ENCODE measurements at places on chromosomes 16 and 17.

DNA sequence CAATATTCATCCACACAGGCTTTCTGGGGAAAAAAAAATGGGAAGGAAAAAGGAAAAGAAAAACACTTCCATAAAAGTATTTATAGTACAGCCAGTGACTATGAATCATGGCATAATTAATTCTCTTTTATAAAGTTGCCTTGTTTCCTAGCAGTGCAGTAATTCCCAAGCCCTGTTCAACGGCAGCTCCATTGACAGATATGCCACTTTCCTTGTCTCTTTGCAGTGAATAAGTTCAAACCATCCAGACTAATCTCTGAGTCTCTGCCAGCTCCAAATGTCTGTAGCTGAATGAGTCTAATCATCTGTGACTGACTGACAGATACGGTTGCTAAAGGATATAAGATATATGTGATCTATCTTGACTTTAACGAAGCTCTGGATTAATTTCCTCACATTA lies 52.9 kb upstream of the KCNJ16 start:
- no peak for DNase-seq

DNA sequence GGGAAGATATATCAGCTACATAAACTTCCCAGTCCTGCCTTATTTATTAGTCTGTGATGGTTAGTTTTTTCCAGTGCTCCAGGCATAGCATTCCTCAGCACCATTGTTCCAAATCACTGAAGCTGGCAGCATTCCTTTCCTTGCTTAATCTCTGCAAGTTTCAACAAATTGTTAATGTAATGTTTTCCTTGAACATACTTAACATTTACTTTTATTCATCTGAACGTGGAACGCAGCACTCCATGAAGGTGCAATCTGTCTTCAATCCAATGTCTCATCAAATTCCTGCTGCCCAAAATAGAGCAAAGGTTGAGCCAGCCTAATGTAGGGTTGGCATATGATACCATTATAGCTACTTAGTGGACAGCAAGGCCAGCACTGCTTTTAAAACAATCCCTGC lies 441.1 kb upstream of the RBFOX1 start:
- no peak for DNase-seq

GRCh38 chr16:72705801-72706200 lies 342.1 kb downstream of the ZFHX3 start:
- DNase-seq, result no peak

- no peak for DNase-seq
Observed at GRCh38 chr17:81287152-81287551, 8.0 kb downstream of the SLC38A10 start.

DNA sequence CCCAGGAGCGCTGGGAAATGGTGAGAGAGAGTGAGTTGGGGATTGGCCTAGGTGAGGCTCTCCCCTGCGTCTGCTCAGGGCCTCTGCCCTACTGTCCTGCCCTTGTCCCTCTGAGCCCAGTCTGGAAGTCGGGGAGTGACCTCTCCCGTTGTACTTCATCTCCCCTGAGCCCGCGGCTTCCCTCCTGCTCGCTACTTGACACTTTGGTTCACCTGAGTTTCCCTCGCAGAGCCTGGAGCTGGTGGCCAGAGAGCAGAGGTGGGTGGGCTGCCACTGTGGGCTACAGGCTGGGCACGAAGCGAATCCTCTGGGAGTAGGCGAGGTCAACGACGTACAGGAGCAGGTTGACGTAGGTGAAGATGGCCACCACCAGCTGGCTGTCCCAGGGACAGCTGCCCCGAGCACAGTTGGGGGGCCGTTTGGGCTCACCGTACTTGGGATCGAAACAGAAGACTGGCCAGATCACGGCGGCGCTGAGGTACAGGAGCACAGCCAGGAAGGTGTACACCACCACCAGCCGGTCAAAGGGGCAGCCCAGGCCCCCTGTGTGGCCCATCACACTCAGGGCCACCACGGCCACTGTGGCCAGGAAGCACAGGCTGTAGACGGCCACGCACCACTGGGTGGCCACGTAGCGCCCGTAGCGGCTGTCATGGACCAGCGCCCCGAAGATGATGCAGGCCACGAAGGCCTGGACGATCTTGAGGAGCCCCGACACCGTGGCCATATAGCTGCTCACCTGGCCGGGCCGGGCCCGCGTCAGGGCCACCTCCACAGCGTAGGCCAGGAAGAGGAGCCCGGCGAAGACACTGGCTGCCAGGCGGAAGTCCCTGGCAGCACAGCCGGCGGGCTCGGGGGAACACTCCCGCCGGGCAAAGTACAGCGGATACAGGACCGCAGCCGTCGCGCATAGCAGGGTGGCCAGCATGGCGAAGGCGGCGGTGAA lies 3.7 kb upstream of the PYCR1 start:
- DNase-seq, result no peak

GRCh38 chr17:75245011-75245410 lies 16.4 kb downstream of the GGA3 start:
- DNase-seq, result no peak

GRCh38 chr16:66740010-66740409 lies 11.4 kb downstream of the DYNC1LI2 start:
- DNase-seq, result no peak

DNA sequence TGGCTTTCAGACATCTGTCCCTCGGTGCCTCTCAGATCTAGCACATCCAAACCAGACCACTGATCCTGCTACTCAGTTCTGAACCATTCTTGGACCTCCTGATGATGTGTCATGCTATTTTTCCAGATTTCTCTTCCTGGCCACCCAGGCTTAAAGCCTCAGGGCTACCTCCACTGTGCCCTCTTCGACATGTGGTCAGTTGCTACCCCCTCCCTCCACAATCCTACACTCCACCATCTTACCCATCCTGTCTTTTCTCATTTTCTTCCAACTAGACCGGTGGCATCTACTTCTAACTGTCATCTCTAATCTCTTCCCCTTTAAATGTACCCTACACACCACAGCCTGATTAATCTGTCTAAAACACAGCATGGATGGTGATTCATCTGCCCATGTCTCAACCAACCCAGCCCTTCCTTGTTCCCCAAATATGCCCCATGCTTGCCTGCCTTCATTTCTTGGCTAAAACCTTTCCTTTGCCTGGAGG lies 478.6 kb downstream of the SLC39A11 start:
- no peak for DNase-seq

DNA sequence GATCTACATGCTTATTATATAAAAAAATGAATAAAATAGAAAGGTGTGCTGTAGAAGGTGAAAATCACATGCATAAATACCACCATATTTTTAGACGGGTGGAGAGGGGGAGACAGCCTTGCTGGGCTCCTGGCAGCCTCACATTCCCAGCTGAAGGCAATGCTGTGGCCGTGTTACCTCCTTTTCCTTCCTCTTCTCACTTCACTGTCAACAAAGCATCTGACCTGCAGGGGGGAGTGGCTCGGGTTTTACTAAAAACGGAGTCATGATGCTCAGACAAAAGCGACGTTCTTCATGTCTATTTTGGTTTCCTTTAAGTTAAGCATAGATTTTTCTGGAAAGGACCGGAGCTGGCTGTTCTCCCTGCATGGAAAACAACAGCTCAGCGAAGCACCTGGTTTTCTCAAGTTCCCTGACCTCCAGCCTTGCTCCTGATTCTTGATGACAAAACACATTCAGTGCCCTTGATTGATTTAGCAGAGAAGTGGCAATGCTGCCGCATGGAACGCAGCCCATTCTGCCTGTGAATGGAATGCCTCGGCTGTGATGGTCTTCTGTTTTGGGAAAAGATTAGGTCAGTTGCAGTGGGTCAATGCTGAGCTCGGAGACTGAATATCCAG lies 5.5 kb upstream of the RPTOR start:
- peak; percentile 15 for DNase-seq

DNA sequence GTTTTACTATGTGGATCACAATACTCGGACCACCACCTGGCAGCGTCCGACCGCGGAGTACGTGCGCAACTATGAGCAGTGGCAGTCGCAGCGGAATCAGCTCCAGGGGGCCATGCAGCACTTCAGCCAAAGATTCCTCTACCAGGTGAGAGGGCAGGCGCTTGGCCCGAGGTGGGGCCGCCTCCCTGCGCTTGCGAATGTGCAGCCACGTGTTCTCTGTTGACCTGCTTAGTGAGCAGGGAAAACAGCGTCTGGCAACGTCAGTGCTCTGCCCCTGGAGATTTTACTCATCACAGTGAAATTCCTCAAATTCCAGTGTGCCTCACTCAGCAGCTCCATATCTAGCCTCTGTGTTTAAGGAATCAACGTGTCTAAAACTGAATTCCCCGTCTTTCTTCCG lies 33.4 kb upstream of the CLEC18A start:
- peak; percentile 76 for DNase-seq

DNA sequence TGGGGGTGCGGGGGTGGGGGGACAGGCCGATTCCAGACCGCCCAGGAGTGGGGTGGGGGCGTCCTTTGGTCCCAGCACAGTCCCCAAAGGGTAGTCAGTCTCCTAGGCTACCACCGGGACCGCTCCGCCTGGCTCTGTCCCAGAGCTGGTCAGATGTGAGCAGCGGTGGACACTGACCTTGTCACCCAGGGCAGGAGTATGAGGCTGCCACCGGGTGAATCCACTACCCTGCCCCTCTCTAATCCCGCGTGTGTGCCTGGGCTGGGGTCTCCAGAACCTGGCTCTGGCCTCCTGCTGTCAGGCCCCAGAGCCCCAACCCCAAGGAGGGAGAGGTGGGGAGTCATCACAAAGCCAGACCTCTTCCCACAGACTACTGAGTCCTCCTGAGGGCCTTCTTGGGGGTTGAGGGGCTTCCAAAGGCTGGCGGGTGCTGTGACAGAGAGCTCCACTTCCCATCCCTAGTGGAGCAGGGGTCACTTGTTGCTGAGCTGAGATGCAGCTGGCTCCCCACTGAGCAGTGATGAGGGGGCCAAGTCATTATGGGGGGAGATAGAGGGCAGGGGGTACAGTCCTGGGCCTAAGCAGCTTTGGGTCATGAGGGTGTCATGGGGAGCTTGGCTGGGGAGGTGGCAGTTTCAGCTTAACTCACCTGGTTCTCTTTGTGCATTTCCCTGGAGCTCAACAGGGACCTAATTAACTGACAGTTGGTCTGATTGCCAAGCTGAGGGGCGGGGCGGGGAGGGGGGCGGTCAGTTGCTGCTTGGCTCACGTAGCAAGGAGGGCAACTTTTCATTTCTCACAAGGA lies 1.2 kb downstream of the PPP1R1B start:
- DNase-seq, result no peak
